ENCODE measurements at places on chromosomes 3 and 15.

GRCh38 chr15:66101715-66102395 is 151.7 kb downstream of the MEGF11 start:
- no peak for DNase-seq
- H3K27me3 ChIP-seq: no peaks in the 10 kb centered on the region
- H3K4me3 ChIP-seq: no peak overlapping the region
- no peaks in the 10 kb centered on the region for H3K4me1 ChIP-seq
- no peaks in the 10 kb centered on the region for H3K36me3 ChIP-seq

DNA sequence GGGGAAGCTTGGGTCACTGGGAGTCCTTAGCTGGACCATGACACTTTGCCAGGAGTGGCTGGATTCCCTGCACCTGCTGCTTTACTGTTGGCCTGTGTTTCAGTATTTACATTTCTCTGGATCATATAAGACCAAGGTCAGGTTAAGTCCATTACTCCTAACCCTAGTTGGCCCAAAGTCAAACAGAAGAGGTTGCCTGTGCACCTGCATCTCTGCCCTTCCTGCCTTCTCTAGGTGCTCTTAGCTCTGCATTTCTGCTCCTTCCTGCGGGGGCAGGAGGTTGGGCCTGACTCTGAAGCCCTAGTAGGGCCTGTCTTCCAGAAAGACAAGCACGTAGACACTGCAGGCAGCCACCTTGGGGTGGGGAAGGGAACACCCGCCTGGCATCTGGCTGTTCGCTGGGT is 124.3 kb downstream of the RPLP1 start:
- no peaks in the 10 kb centered on the region for H3K27me3 ChIP-seq
- peaks cover 24% of the 10 kb centered on the region for H3K4me1 ChIP-seq
- DNase-seq: peak; percentile 10
- no peak overlapping the region for H3K27ac ChIP-seq
- no peaks in the 10 kb centered on the region for H3K36me3 ChIP-seq

GRCh38 chr15:46872981-46873330 is 844.3 kb upstream of the SEMA6D start:
- H3K36me3 ChIP-seq: no peaks in the 10 kb centered on the region
- DNase-seq: no peak
- H3K27me3 ChIP-seq: no peaks in the 10 kb centered on the region
- H3K4me3 ChIP-seq: no peak overlapping the region

GRCh38 chr15:43378601-43379000 is 7.7 kb downstream of the TUBGCP4 start:
- no peak overlapping the region for H3K4me3 ChIP-seq
- H3K27ac ChIP-seq: no peak overlapping the region
- H3K27me3 ChIP-seq: no peaks in the 10 kb centered on the region
- H3K4me1 ChIP-seq: no peaks in the 10 kb centered on the region

DNA sequence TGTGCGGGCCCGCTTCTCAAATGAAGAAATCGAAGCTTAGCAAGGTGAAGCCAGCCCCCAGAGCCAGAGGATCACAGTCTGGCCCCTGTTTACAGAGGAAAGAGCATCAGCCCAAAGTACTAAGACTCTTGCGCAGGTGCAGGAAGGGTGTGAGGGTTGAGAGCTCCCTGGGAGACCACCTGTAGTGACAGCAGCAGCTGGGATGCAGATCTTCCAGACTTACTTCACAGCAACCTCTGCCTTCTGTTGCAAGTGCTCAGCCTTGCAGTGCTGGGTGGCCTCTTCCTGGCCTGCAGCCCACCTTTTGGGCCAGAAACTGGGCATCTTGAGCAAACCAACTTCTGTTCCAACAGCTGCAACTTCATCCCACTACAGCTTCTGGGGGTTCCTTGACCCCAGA is 19.7 kb downstream of the SPATA12 start:
- H3K4me3 ChIP-seq: no peak overlapping the region
- peaks cover 16% of the 10 kb centered on the region for H3K4me1 ChIP-seq
- H3K27me3 ChIP-seq: peaks cover 20% of the 10 kb centered on the region

DNA sequence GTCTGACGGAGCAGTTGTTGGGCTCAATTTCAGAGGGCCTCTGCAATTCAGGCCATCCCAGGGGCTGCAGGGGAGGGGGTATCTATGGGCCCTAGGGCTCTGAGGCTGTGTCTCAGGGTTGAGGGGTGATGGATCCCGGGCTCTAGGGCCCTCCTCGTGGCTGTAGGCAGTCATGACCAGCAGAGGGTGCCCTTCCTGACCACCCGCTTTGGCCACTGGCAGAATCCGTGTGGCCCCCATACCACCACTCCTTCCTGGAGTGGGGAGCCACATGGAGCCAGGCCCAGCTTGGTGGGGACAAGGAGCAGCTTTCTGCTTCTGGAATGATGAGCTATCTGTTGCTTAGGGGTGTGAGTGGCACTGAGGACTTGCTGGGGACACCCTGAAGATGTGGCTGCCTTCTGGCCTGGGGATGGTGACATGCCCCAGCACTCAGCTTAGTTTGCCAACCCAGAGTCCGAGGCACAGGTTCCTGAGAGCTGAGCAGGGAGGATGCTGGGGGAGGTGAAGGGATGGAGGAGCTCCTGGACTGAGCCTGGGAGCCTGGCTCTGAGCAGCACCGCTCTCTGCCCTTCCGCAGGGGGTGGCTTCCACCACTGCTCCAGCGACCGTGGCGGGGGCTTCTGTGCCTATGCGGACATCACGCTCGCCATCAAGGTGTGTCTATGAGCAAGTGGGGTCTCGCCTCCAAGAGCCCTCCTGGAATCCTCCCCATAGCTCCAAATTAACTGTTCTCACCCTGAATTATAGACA is 20.2 kb downstream of the HDAC11 start:
- H3K36me3 ChIP-seq: no peaks in the 10 kb centered on the region
- H3K27me3 ChIP-seq: no peaks in the 10 kb centered on the region
- peaks cover 12% of the 10 kb centered on the region for H3K4me1 ChIP-seq
- no peak for DNase-seq
- no peak overlapping the region for H3K27ac ChIP-seq

DNA sequence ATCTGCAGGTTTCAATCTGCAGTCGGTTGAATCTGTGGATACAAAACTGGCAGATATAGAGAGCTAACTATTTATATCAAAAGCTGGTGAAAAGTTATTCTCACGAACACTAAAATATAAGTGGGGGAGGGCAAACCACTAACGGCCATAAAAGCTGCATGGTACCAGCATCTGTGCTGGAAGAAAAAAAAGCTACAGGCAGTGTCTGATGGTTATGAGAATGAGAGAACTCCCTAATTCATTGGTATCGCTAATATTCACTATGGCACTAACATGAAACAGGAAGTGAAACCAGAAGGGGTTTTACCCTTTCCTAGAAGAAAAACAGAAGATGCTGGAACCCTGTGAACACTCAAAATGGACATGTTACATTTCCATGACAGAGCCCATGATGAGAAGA is 15.9 kb downstream of the CEP70 start:
- peak; percentile 15 for DNase-seq
- H3K27me3 ChIP-seq: no peaks in the 10 kb centered on the region
- H3K27ac ChIP-seq: no peak overlapping the region
- H3K4me1 ChIP-seq: no peaks in the 10 kb centered on the region
- H3K4me3 ChIP-seq: peak overlapping the region; percentile 16

DNA sequence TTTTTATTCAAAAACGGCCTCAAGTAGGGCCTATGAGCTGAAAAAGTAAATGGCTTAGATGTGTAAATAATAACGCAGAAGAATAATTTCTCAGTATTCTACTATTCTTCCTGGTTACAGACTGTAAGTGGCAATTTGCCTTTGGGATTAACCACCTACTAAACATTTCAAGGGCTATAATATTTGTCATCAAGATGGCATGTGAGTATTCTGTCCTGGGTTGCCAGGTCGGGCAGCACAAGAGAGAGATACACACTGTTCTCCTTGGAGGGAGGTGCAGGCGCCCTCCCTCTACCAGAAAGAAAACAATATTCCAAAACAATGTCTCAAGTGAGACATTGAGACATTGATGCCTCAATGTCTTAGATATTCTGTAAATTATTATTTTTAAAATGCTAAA is 278.4 kb downstream of the OCA2 start:
- H3K4me3 ChIP-seq: no peak overlapping the region
- no peak for DNase-seq
- H3K4me1 ChIP-seq: no peaks in the 10 kb centered on the region
- no peak overlapping the region for H3K27ac ChIP-seq

DNA sequence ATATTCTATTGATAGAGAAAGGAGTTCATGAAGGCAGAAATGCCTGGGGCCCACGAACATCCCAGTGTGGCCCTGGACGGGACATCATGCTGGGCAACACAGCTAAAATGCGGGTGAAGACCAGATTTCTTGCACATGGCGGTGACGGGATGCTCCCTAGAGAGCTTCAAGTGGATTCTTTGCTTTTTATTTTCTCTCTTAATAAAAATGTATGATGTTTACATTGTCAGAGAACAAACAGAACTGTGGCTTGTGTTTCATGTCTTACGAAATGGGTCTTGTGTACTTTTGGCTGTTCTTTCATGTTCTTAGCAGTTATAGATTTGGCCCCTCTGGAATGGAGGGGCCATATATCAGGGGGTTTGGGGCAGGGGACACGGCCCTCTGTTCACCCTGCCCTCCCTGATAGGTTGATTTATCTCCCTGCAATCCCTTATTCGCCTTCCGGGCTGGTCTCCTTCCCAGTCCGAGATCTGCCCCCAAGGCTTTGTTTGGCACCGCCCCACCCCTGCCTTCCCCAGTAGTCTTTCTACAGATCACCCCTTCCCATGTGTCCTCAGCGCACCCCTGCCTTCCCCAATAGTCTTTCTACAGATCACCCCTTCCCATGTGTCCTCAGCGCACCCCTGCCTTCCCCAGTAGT is 68.7 kb upstream of the CGNL1 start:
- H3K27me3 ChIP-seq: peaks cover 3% of the 10 kb centered on the region
- H3K4me1 ChIP-seq: peaks cover 14% of the 10 kb centered on the region
- no peak overlapping the region for H3K4me3 ChIP-seq

- no peak for DNase-seq
- no peaks in the 10 kb centered on the region for H3K27me3 ChIP-seq
- no peak overlapping the region for H3K4me3 ChIP-seq
- peaks cover 13% of the 10 kb centered on the region for H3K4me1 ChIP-seq
Measured at GRCh38 chr3:158727206-158728060, 4.8 kb downstream of the RARRES1 start.

- no peak for DNase-seq
- no peaks in the 10 kb centered on the region for H3K27me3 ChIP-seq
- no peak overlapping the region for H3K27ac ChIP-seq
- H3K4me1 ChIP-seq: no peaks in the 10 kb centered on the region
- no peak overlapping the region for H3K4me3 ChIP-seq
- no peaks in the 10 kb centered on the region for H3K36me3 ChIP-seq
Measured at GRCh38 chr3:106589311-106589942, 720.6 kb upstream of the CBLB start.

DNA sequence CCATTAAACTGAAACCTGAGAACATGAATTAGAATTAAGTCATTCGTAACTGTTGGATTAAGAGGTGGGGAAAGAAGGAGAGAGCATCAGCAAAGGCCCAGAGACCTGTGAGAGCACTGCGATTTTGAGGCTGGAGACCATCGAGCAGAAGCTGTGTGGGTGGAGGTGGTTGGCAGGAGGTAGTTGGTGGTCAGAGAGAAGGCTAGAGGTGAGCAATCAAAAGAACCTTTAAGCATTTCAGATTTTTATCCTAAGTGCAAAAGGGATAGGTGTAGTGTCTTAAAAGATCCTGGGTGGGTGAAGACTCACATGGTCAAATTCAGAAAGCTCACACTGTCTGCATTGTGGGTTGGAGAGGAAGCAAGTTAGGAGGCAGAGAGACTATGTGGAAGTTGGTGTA is 65.1 kb upstream of the TEX264 start:
- no peaks in the 10 kb centered on the region for H3K27me3 ChIP-seq
- no peaks in the 10 kb centered on the region for H3K36me3 ChIP-seq
- H3K27ac ChIP-seq: no peak overlapping the region
- H3K4me3 ChIP-seq: no peak overlapping the region
- H3K4me1 ChIP-seq: no peaks in the 10 kb centered on the region

DNA sequence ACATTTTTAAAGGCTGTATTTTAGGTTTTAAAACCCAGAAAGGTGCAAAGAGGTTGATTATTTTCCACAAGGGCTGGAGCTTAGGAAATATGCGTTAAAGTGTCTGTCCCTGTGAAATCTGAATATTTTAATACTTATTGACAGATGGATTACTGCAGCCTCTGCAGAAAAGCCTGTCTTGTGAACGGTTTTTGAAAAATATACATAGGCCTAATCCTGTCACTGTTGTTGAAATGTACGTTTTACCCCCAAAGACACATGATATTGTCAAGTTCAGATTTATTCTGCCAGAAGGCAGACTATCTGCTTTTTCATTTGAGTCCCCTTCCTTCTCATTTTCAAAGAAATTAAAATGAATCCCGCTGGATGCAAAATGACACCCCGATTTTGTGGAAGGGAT is 2.2 kb upstream of the BCL6 start:
- H3K4me3 ChIP-seq: no peak overlapping the region
- no peak overlapping the region for H3K27ac ChIP-seq
- peaks cover 13% of the 10 kb centered on the region for H3K4me1 ChIP-seq

- no peak overlapping the region for H3K27ac ChIP-seq
- H3K27me3 ChIP-seq: no peaks in the 10 kb centered on the region
- H3K36me3 ChIP-seq: peaks cover 62% of the 10 kb centered on the region
- no peaks in the 10 kb centered on the region for H3K4me1 ChIP-seq
- no peak overlapping the region for H3K4me3 ChIP-seq
Measured at GRCh38 chr15:77475898-77476297, 55.2 kb downstream of the HMG20A start.

DNA sequence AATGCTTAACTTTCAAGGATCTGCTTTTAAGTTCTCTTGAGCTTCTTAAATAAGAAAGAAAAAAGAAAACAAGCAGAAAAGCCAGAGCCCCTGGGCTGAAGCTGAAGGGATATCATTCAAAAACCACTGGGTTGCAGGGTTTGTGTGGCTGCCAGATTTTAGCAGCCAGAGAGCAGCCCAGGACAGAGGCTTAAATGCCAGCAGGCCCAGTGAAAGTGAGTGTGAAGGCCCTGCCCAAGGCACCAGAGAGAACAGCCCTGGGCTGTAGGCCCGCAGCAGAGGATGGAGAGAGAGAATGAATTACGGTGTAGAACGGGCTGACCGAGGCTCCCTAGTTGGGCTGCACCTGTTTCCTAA is 106.3 kb upstream of the BOC start:
- H3K4me1 ChIP-seq: no peaks in the 10 kb centered on the region
- H3K27ac ChIP-seq: no peak overlapping the region
- no peak for DNase-seq

GRCh38 chr3:48826451-48826850 is 21.2 kb downstream of the PRKAR2A start:
- H3K27me3 ChIP-seq: no peaks in the 10 kb centered on the region
- H3K27ac ChIP-seq: no peak overlapping the region
- H3K4me3 ChIP-seq: no peak overlapping the region

GRCh38 chr3:43180027-43180426 is 74.1 kb upstream of the POMGNT2 start:
- H3K27me3 ChIP-seq: no peaks in the 10 kb centered on the region
- H3K36me3 ChIP-seq: no peaks in the 10 kb centered on the region
- DNase-seq: peak; percentile 74
- H3K27ac ChIP-seq: peak overlapping the region; percentile 79
- H3K4me1 ChIP-seq: peaks cover 43% of the 10 kb centered on the region

- H3K4me1 ChIP-seq: no peaks in the 10 kb centered on the region
- no peak for DNase-seq
- no peaks in the 10 kb centered on the region for H3K27me3 ChIP-seq
- peaks cover 54% of the 10 kb centered on the region for H3K36me3 ChIP-seq
Measured at GRCh38 chr3:57256844-57257243, 29.3 kb downstream of the APPL1 start.

- H3K27ac ChIP-seq: no peak overlapping the region
- H3K36me3 ChIP-seq: no peaks in the 10 kb centered on the region
- no peaks in the 10 kb centered on the region for H3K27me3 ChIP-seq
- H3K4me1 ChIP-seq: no peaks in the 10 kb centered on the region
- DNase-seq: no peak
Measured at GRCh38 chr3:27073912-27074311, 295.3 kb downstream of the NEK10 start.

- H3K36me3 ChIP-seq: peaks cover 8% of the 10 kb centered on the region
- peak overlapping the region; percentile 35 for H3K27ac ChIP-seq
- DNase-seq: no peak
- H3K27me3 ChIP-seq: no peaks in the 10 kb centered on the region
Measured at GRCh38 chr15:90213122-90213817, 12.1 kb downstream of the SEMA4B start.
